ENCODE measurements at places on chromosomes 13 and 19. TPM values are rescaled to one million over a fixed set of nuclear protein-coding genes. Genes with fewer than 3 reads are reported as not detected.
A peak's percentile ranks its signal among the peaks of the same experiment; 100 is the strongest.

DNA sequence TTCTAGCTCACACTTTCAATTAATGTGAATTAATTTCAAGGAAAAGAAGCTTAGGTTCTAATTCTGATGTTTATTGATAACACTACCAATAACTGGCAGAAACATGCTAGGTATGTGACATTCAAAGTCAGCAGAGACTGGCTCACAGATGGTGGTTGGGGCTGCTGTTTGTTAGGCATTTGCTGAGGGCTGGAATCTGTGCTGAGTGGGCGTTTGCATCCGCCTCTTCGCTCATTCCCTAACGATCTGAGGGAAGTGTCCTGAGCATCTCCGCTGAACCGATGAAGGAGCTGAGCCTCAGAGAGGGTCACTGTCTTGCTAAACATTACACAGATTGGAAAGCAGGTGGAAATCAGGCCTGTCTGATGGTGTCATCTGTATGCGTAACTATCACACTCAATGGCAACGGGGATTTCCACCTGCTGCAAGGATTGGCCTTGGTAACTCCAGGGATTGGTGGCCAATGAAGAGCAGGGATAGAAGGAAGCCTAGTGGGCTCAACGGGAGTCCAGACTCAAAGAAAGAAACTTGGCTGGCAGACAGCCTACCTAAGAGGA, 338.9 kb downstream of the TEX29 start:
- no peaks in the 10 kb centered on the region for H3K27me3 ChIP-seq
- no peak overlapping the region for H3K4me3 ChIP-seq
- no peaks in the 10 kb centered on the region for H3K36me3 ChIP-seq

GRCh38 chr13:44030615-44031014, 150.9 kb downstream of the LACC1 start:
- H3K4me3 ChIP-seq = no peak overlapping the region
- no peaks in the 10 kb centered on the region for H3K4me1 ChIP-seq
- no peak overlapping the region for H3K27ac ChIP-seq
- no peaks in the 10 kb centered on the region for H3K36me3 ChIP-seq
- DNase-seq = no peak

DNA sequence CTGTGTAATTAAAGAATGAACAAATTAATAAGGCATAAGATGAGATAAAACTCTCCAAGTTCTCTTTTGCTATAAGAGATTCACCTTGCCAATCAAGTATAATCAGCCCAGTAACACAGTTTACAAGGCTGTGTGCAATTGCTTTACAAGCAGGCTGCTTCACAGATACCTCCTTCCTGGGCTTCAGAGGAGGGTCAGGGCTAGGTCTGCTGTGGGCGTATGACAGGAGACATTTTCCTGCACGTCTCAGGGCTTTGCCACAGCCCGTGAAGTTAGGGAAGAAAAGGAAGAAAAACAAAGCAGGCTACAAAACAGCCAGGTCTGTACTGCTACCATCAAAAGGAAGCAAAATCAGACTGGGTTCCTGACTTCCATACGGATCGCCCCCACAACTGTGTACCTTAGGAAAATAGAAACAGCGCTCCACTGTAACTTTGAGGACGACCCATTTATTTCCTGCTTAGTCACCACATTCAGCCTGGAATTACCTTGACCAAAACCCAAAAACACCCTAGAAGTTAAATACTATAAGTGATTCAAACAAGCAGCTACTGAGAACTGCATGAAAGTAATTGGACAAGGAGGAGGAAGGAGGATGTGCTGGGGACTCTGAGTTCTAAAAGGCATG, 12.4 kb downstream of the EFNB2 start:
- H3K4me3 ChIP-seq = no peak overlapping the region
- peak; percentile 38 for DNase-seq
- H3K27me3 ChIP-seq = no peaks in the 10 kb centered on the region
- peaks cover 32% of the 10 kb centered on the region for H3K4me1 ChIP-seq
- no peak overlapping the region for H3K27ac ChIP-seq

DNA sequence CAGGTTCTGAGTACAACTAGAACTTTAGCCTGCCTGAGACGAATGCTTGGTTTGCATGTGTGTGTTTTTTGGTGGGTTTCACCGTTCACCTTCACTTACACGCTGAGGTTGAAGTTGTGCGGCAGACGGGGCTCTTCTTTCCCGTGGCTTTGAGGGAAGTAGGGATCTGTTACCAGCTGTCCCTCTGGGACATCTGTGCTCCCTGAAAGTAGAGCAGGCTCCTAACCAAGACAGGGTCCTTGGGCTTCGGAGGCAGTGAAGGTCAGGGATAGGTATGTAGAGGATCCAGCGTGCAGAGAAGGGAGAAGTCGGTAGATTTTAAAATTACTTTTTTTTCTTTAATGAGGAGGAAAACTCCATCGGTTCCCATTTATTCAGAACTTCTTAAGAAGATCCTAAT, 48.7 kb downstream of the ZNF536 start:
- H3K27ac ChIP-seq = no peak overlapping the region
- DNase-seq = no peak
- H3K27me3 ChIP-seq = no peaks in the 10 kb centered on the region
- no peaks in the 10 kb centered on the region for H3K36me3 ChIP-seq
- H3K4me1 ChIP-seq = no peaks in the 10 kb centered on the region

DNA sequence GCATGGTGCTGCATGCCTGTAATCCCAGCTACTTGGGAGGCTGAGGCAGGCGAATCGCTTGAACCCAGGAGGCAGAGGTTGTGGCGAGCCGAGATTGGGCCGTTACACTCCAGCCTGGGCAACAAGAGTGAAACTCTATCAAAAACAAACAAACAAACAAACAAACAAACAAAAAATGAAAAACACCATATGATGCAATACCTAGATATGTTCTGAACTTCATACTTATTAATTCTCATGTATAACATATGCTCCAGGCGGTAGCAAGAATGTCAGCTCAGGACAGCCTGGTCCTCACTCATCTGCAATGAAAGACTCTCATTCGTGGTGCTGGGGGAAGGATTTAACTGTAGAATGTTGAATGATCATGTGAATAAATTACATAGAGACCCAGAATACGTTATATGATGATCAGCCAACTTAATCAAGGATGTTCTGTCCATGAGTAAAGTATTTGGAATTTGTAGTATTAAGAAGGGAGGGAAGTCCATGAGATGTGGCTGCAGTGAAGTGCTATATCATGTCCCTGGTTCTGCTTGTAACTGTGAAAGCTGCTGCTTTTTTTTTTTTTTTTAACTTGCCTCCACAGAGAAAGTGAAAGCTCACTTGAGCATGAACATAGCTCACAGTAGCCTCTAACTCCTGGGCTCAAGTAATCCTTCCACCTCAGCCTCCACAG, 206.8 kb downstream of the UQCRFS1 start:
- no peaks in the 10 kb centered on the region for H3K4me1 ChIP-seq
- no peak overlapping the region for H3K4me3 ChIP-seq
- no peaks in the 10 kb centered on the region for H3K36me3 ChIP-seq
- no peaks in the 10 kb centered on the region for H3K27me3 ChIP-seq
- H3K27ac ChIP-seq = no peak overlapping the region

SIGLEC12 gene
- not detected for polyA plus RNA-seq

SSBP4 gene
- polyA plus RNA-seq = 15.9 TPM

ZNF491 gene
- 1.4 TPM for polyA plus RNA-seq

Data from small intestine (tissue), 16 donors.